Activated CD4-positive, alpha-beta T cell treated with anti-CD3 and anti-CD28 coated beads, Interleukin-2, amount 50 U/mL, for 4 hours (primary cell): ENCODE measurements at places on chromosomes 2 and 18.

- no peak for DNase-seq
Observed at GRCh38 chr2:55620123-55620779, 2.8 kb upstream of the PPP4R3B start.

DNA sequence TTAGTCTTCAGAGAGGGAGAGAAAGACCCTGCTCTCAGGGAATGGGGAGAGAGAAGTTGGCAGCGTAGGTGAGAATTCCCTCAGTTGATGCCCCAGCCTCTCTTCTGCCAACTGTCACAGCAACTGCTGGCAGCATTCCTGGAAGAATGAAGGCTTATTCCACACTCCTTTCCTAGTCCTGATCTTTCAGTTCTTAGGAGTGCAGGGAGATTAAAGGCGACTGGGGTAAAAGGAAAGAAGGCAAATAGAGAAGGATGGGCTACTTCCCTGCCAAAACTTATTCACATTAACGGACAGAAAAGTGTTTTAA, 65.9 kb upstream of the ACAA2 start:
- no peak for DNase-seq

- DNase-seq = no peak
Observed at GRCh38 chr2:181660181-181660580, 3.3 kb upstream of the CERKL start.

DNA sequence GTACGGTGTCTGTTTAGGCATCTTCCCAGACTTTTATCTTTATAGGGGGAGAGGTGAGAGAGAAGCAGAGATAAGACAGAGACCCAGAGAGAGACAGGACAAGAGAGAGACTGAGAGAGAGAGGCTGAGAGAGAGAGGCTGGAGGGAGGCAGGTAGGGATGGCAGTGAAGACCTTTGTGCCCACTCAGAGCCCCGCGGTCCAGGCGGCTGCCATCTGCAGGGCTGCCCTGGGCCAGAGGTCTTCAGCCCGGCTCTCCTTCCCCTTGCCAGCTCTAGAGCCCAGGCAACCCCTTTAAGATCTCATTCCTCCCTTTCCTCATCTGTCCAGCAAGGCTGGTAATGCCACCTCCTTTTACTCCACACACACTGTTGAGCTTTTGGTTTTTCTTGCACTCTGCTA, 610.0 kb downstream of the GALR1 start:
- no peak for DNase-seq

- no peak for DNase-seq
Observed at GRCh38 chr18:50203801-50204604, 9.1 kb upstream of the MYO5B start.

DNA sequence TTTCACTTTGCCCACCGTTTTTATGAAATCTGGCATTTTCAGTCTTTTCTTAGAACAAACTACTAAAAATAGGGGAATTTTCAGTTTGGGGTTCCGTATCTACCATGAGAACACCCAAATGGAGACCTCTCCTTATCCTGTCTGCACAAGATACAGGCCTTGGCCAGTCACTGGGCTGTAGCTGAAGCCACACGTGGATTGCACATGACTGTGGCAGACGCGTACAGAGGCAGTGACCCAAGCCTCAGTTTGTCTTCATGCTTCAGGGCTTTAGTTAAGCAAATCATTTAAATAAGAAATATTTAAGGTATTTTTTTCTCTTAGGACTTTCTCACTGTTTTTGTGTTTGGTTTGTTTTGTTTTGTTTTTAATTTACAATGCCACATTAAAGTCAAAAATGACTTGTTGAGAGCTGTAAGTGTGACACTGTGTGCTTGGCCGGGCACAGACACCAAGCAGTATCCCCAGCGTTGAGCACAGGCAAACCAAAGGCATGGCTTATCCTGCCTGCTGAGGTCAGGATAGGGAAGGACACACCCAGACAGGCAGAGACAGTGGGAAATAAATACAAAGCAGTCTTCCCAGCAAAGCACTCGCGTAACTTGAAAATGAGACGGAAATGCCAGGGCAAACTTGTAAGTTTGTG, 53.3 kb downstream of the TRAPPC12 start:
- DNase-seq = no peak

DNA sequence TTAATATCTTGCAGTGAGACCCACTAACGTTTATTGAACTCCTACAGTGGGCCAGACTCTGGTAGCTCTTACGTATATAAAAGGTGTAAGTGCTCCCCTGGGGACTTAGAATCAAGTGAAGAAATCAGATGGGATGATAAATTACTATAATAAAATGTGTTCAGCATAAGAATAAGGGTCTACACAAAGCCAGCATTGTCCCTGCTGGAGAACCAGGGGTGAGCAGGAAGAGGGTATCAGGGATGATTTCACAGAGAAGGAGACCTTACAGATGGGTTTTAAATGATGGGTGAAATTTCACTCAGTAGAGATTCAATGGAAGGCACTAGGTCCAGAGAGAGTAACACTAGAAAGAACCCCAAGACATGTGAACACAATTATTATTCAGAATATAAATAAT, 20.7 kb downstream of the NRXN1 start:
- no peak for DNase-seq
